Activated T-helper 9 cell treated with anti-CD3 and anti-CD28 coated beads, Interleukin-2, amount 50 U/mL, for 16 hours (primary cell): ENCODE measurements at places on chromosomes 3 and 15.

- DNase-seq: no peak
These were observed 74.8 kb downstream of the DNASE1L3 start for GRCh38 chr3:58135712-58136543.

- no peak for DNase-seq
These were observed 107.7 kb upstream of the RPL32 start for GRCh38 chr3:12948891-12949711.

DNA sequence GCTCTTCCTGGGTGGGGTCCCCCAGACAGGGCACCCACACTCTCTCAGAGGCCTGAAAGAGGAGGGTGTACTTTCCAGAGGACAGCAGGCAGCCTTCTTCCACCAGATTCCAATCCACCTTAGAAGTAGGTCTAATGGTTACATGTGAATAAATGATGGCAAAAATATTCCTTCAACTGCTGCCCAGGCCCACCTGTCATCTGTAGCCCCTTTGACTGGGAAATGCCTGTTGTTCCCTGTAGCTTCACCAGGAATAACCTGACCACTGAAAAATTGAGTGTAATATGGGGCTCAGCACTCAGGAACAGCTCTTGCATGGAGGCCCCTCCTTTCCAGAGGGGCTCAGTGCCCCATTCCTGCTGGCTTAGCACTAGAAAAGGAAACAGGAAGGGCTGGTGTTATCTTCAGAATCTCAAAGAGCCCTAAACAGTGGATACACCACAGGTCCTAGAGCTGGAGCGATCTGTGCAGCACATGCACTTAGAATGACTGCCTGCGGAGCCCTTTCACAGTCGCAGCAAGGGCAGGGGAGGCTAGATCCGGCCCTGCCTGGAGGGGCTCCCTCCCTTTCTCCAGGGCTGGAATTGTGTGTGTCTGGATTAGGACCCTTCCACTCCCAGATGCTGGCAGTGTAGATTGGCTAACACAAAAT lies 32.1 kb downstream of the SLC22A14 start:
- DNase-seq: no peak

DNA sequence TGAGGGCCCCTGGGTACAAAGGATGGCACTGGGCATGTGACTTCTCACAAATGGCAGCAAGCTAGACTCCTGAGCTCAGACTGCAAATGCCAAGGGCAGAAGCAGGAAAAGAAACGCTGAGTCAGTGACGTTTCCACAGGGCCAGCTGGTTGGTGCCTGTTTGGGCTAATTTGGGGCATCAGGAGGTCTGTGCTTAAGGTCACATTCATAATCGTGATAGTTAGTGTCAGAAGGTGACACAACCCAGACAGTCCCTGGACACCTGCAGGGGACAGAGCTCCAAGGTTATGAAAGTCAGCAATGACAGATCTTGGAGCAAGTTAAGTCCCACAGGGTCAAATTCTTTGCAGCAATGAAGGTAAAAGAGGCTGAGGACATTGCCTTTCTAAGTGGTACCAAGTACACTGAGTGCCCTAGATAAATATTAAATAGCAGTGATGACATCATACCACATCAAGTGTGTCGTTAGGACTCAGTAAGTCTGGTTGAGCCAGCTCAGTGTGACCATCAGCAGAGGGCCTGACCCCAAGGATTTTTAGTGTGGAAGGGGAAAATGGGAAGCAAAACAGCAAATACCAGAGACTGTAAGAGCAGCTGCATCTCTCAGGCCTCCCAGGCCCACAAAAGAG lies 556.9 kb upstream of the CFAP20DC start:
- DNase-seq: no peak

DNA sequence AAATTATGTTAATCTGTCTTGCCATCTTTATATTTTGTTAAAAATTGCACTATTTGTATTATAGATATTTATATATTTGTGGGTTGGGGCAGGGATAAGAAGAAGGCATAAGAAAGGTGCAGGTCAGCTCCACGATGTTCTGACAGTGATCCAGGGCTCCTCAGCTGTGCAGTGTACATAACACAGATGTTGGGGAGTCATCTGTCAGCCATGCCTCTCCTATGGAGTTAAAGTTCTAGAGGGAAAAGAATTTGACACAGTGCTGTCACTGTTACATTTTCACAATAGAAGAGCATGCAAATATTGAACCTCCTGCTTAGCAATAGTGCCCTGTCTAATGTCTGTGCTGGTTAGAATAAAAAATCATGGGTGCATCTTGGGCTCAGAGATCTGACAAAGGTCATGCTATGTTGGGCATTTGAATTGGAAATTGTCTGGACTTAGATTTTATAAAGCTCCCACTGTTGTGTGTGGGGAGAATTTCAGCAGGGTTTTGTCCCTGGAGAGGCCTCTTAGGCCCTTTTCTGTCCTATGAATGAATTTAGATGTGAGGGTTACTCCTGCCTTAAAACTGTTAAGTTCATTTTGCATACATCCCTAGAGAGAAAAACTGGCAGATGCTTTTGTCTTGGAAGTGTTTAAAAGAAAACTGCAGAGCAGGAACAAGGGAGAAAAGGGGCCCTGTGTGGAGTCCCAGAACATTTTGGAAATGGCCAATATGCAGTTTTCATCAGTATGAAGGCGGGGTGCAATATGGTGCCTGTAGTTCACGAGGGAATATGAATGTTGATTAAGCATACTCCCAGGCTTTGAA lies 20.4 kb downstream of the CDIN1 start:
- DNase-seq: no peak

- DNase-seq: no peak
These were observed 401.5 kb upstream of the PROK2 start for GRCh38 chr3:72186400-72186855.

GRCh38 chr3:41317718-41318117 lies 118.4 kb downstream of the CTNNB1 start:
- no peak for DNase-seq

DNA sequence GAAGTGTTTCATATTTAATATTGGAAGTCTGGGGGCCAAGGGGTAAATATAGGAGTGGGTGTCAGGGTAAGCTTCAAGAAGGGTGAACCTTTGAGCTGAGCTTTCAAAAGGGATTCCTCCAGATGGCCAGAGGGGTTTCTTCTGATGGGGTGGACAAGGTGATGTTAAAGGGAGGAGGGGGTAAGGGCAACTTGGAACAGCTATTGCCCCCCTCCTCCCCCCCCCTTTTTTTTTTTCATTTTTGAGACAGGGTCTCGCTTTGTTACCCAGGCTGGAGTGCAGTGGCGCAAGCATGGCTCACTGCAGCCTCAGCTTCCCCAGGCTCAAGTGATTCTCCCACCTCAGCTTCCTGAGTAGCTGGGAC lies 2.1 kb upstream of the TTLL3 start:
- no peak for DNase-seq

- DNase-seq: no peak
These were observed 161.5 kb downstream of the FOXP1 start for GRCh38 chr3:71421820-71422566.

DNA sequence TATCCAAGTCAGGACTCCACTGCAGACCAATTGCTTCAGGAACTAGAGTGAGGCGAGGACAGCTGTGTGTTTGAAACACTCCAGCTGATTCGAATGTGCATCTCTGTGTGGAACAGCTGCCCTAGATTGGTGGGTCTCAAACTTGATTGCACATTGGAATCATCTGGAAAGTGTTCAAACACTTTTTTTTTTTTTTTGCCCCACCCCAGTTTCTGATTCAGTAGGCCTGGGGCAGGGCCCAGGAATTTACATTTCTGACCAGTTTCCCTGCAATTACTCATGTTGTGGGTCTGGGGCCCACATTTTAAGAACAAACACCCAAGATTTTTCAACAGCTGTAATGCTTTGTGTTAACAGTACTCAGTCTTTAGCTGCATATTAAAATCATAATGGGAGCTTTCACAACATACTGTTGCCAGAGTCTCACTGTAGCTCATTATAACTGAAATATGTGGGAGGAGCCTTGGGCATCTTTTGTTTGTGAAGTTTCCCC lies 156.6 kb downstream of the NR1D2 start:
- DNase-seq: no peak

DNA sequence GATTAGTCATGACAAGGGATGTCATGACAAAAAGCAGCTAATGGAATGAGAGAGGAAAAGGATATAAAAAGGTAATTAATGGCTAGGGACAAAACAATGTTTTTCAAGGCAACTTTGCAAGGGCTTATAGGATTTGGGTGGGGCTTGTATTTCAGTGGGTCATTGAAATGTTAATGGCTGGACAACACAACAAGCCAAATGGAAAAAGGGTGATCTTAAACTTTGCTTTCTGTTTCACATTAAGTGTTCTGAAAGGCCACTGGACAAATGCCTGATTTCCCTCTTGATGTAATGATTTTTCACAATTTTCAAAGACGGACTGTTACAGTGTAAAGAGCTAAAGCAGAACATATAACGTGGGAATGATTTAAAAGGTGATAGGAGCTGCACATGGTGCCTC lies 345.0 kb downstream of the TUSC7 start:
- no peak for DNase-seq

DNA sequence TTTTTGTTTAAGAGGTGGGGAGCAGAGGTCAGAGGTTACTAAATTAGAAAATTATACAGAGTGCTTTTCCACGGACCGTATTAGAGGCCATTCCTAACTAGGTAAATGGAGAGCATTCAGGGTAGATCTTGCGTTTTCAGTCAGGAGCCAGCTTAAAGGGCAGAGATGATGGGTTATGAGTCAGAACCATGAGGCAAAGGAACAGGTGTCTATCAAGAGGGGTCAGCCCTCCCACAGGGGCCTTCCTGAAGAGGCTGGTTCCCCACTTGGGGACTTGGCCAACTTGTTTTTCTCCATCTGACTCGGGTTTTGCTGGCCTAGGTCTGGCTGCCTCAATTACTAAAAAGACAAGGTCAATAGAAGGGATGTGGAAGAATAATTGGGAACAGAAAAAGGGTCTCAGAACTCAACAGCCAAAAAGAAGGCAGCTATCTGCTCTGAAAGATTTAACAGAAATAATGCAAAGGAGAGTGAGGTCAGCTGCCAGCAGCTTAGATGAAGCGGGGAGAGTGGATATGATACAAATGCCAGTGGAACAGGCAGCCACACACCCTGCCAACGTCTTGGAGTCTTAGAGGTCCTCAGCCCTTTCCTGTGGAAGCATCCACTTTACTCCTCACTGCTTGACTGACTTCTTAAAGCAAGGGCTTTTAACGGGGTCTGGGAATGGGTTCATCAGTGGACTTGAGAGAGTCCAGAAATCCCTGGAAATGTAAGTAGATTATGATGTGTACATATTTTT lies 17.6 kb downstream of the MTMR14 start:
- DNase-seq: no peak

GRCh38 chr3:161598639-161599038 lies 102.0 kb downstream of the OTOL1 start:
- DNase-seq: no peak

GRCh38 chr3:13269711-13270378 lies 150.3 kb downstream of the NUP210 start:
- DNase-seq: no peak

- no peak for DNase-seq
These were observed 450.6 kb upstream of the TBL1XR1 start for GRCh38 chr3:177647876-177648275.

GRCh38 chr15:69756440-69756839 lies 303.8 kb downstream of the RPLP1 start:
- no peak for DNase-seq

DNA sequence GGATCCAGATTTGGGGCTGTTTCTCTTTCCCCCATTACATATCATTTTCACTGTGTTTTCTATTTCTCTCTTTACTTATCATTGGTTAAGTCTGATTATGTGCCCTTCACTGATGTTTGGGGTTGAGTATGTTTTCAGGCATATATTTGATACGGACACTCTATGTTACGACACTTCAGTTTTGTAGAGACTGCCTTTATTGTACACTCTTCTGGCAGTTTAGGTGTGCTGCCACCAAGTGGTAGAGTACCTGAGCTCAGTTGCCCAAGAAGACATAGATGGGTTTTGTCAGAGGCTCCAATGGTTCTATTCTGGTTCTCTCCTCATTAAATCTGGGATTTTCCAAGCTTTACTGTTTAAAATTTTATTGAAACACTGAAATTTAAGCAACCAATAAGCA lies 255.0 kb upstream of the ROPN1 start:
- no peak for DNase-seq

GRCh38 chr15:69098771-69099170 lies 61.7 kb upstream of the GLCE start:
- no peak for DNase-seq

DNA sequence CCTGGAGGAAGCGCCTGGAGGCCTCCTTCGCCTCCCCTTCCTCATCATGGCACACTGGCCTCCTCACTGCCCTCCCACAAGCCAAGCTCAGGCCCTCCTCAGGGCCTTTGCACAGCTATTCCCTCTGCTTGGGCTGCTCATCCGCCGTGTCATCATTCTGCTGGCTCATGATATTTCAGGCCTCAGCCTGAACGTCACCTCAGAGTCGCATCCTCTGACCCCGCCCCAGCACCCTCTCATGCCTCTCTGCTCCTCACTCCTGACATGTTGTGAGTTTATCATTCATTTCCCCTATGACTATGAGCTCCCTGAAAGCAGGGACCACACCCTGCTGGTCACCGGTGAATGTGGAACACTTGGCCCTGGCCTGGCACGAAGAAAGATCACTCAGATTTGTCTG lies 20.7 kb upstream of the POC1A start:
- DNase-seq: no peak

- DNase-seq: no peak
These were observed 392.6 kb downstream of the ZPLD1 start for GRCh38 chr3:102827386-102827785.

DNA sequence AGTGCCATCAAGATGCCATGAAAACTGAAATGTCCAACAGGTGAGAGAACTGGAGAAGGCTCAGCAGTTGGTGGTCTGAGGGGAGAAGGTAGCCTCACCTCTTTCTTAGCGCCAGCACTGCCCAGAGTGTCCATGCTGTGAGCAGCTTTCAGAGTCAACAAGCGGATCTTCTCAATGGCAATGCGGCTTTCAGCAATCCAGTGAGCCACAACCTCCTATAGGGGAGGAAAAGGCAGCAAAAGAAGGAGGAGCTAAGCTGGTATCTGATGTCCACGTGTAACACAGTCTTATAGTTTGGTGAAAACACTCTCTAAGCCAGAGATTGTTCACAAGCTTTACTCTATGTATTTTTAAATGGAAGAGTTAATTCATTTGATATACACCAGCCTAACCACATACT lies 36.1 kb upstream of the ACKR4 start:
- DNase-seq: no peak

DNA sequence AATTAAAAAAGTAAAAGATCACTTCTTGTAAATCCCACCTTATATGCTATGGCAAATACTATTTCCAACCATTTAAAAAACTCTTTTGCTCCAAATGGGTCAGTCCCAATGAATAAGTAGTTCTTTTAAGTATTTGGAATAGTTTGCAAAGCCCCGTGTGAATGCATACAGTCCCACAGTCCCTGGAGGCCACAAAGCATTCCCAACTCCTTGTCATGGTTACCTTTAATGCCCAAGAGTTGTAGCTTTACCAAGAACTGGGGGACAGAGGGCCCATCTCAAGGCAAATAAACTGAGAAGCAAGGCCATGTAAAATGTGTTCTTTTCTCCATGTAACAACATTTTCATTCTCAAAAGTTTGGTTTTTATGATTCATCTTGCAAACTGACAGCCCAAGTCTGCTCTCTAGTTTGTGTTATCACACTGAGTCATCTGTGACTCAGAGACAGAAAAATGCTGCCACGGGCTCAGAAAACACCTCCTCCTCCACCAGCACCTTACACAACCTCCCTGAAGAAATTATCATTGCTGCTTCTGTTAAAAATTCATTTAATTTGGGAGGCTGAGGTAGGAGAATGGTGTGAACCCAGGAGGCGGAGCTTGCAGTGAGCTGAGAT lies 336.2 kb downstream of the ERC2 start:
- DNase-seq: no peak
